ENCODE measurements at places on chromosomes 13 and 19.

DNA sequence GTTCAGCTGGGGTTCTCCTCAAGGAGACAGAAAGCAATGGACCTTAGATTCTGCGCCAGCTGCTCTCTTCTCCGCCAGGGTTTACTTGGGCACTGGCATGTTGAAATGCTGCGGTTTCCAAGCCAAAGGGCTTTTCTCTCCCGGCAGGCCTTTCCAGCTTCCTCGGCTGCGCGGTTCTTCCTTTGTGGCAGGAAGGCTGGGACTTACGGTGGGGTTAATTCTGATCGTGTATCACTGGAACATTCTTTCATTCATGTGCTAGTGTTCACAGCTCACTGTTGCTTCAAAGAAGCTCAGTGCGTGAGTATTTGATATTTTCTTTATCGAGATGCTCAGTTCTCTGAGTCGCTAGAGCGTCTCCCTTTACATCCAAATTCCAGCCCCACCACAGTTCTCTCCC, 723.2 kb downstream of the UQCRFS1 start:
- DNase-seq, result no peak

- DNase-seq, result no peak
These were observed 8.2 kb upstream of the BBC3 start for GRCh38 chr19:47239152-47239551.

DNA sequence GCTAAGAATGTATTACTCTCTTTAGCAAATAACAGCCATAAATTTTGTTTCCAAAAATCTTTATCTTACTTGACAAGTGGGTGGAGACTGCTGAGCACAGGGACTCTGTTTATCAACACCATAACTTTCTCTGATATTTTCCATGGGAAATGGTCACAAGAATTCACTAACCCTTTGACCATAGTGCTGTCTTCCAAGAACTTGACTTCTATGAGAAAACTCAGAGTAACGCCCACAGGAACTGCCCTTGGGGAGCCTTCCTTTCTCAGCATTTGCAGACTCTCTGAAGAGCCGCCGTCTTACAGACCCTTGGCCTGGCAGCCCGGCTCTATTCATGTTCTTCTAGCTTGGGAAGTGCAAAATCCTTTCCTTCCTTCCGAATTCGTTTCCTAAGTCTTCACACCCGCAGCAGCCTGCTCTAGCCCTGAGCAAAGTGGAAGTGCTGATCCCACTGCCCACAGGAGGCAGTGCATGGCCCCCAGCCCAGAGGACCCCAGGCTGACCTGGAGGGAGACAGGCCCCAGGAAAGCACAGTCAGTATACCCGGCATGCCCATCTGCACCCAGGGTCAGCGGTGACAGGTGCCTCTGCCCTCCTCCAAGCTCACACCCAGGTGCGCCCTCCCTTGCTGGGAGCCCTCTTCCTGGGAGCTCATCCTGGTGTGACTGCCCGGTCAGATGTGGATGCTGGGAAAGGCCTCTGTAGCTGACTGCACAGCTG, 10.2 kb downstream of the GAS6 start:
- DNase-seq, result no peak

DNA sequence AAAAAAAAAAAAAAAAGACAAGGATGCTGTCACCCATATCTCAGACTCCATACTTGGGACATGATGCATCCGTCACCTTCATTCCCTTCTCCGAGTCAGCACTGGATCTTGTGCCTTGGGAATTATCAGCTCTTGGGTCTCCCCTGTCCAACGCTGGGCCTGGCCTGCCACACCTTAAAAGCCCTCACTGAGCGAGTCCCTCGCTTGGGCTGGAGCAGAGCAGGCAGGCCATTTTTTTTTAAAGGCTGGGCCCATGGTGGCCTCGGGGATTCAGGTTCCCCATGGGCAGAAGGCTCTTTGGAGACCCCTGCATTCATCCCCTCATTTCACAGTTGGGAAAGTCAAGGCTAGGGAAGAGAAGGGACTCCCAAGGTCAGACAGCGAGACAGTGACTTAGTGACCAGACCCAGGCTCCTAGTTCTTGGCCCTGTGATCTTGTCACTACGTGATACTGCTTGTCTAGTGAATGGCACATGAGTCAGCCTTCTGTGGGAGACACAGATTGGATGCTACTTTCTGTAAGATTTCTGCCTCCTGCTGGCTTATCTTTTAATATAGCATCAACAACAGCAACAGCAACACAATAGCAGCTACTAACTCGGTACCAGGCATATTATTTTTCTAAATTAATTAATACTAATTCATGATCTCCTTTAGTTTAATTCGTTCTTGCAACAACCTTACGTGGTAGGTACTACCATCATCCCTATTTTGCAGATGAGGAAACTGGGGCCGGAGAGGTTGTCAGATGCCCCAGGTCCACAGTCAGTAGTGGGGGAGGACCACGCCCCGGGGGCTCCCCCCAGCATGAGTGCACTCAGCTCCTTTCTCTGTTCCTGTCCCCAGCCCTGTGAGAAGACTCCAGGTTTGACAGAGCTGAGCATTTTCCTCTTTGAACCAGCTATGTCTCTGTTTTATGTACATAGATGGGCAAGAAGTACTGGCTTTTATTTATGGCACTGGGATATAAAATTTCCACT, 27.4 kb upstream of the ZNF536 start:
- peak; percentile 32 for DNase-seq

GRCh38 chr13:88142653-88143052, 471.5 kb downstream of the SLITRK5 start:
- DNase-seq, result no peak

DNA sequence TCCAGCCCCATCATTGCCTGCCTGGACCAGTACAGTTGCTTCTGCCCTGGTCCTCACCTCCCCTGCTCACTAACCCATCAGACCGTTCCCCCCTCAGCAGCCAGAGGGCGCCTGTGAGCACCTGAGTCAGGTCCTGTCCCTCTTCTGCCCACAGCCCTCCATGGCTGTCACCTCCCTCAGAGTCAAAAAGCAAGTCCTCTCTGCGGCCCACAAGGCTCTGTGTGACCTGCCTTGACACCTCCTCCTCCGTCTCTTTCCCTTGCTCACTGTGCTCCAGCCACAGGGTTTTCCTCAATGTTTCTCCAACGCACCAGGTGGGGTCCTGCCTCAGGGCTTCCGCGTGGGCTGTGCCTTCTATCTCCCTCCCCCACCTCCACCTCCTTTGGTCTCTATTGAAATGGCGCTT, 29.4 kb upstream of the PTPRS start:
- no peak for DNase-seq

DNA sequence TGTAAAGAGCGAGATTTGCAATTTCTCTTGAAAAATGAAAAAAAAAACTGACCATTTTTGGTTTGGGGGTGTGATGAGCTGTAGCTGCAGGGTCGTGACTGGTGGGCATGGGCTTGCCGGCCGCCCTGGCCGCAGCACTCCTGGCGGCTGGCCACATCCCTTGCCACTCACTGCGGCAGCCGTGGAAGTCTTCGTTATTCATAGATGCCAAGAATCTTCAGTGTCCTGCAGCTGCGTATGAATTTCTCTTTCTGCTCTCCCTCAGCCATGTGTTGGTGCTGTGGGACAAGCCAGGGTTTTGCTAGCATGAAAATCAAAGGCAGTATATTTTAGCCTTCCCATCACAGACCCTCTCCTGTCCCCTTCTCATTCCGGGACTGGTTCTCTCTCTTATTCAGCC, 151.7 kb upstream of the TSHZ3 start:
- DNase-seq, result no peak

- peak; percentile 32 for DNase-seq
These were observed 102.7 kb downstream of the ELF1 start for GRCh38 chr13:40916207-40916998.

DNA sequence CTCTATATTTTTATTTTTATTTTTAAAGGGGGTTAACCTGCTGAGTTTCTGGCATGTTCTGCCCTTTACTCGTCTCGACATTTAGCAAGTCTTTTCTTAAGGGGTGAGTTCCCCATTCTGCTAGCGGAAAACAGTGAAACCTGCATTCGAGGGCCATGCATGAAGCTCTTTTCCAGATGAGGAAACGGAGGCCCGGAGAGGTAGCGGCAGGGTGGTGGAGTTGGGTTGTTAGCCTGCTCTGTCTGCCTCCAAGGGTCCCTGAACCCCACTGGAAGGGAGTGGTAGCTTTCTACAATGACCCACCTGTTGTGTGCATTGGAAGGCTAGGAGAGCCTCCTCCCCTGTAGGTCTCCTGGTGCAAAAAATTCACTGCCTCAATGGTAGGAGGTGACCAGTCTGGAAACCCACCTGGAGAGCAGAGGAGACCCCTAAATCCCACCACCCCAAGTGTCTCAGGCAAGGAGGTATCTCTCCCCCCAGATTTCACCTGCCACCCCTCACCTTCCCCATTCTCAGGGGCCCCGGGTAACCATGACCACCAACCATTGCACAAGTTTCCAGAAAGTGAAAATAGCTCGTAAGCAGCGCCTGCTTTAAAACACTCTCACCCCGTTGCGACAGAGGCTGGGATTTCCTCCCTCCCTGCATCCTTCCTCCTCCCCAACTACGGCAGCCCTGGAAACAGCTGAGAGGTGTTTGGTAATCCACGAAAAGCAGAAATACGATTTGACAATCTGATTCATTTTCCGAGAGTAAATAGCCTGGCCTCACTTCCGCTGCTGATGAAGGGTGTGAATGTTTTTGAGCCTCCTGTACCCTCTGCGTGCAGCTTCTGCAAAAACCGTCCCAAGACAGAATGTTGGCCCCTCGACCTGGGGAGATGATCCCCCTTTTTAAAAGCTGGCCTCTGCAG, 3.5 kb downstream of the KLF2 start:
- peak; percentile 78 for DNase-seq

DNA sequence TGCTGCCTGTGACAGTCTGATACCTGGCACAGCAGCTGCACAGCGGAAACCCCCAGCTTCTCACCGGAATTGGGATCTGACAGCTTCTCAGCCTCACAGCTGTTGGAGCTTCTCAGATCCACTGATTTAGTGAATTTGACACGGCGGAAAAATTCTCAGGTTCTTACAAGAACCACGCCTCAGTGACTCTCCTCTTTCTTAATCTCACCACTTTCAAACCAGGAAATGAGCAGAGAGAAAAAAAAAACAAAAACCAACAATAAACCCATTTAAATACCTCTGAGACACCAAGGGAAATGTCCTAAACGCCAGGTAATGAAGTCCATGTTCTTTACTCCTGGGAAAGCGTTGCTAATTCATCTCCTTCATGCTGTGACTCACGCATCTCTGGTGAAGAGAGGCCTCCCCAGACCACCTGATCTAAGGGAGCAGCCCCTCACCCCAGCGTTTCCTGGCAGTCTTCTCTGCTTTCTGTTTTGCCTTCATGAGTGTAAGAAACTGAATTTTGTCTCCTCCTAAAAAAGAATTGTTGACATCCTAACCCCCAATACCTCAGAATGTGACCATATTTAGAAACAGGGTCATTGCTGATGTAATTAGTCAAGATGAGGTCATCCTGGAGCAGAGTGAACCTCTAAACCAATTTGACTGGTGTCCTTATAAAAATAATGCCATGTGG, 15.9 kb upstream of the IZUMO2 start:
- no peak for DNase-seq

- no peak for DNase-seq
These were observed 98.7 kb downstream of the DOCK9 start for GRCh38 chr13:98879127-98879520.

GRCh38 chr19:47107202-47107952, 6.2 kb downstream of the ZC3H4 start:
- DNase-seq, result no peak

- DNase-seq, result no peak
These were observed 1159.0 kb upstream of the ATXN8OS start for GRCh38 chr13:68948586-68948985.

DNA sequence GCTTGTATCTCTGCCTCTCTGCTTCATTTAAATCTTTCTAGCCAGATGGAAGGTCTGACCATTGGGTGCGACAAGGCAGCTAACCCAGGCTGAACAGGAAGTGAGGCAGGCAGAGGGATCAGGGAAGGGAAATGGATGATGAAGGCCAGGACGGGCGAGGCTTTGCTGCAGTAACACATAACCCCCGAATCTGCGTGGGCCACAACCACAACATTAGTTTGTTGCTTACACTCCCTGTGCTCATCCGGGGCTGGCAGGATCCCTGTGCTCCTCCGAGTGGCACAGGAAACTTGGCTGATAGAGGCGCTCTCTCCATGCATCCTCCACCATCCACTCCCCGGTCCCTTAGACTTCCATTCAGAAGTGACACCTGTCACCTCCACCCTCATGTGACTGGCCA, 1.1 kb upstream of the FLT3LG start:
- DNase-seq, result no peak

DNA sequence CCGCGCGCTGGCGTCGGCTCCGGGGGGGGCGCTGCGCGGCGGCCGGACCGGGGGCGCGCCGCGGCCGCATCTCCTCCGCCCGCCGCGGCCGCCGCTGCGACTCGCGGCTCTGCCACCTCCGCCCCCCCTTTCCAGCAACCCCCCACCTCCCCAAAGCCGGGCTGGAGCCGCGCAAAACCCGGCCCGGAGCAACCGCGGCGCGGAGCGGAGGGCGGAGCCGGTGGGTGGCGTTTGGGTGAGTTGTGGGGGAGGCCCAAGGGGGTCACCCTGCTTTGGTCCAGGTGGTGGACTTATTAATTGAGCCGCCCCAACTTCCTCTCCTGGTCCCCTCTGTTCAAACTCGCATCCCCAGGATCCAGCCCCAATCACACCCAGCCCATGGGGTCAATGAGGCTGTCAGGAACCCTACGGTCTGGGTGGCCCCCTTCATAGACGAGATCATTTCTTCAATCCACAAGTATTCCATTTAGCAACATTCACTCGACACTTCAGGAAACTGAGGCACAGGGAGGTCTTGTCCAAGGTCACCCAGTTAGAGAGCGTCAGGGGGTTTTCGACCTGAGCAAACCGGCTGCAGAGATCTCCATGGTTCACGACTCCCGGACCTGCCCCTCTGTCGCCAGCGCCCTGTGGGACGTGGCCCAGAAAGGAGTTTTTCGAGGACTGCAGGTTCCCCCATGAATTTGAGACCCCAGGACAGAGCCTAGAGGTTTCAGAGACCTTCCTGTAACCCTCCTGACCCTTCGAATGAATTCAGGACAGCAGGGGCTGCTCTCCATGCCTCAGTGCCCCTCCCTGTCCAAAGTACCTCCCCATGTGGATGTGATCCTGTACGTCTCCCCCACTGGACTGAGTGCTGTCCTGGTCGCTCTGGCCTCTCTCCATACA, 22.4 kb upstream of the SEMA6B start:
- peak; percentile 53 for DNase-seq

GRCh38 chr13:105920370-105920769, 615.1 kb downstream of the EFNB2 start:
- DNase-seq, result peak; percentile 74
